ENCODE measurements at places on chromosomes 6 and 20.
A peak's percentile ranks its signal among the peaks of the same experiment; 100 is the strongest.

- DNase-seq: no peak
These were observed 200.5 kb upstream of the POU3F2 start for GRCh38 chr6:98633886-98634285.

- DNase-seq: peak; percentile 14
These were observed 136.9 kb upstream of the SUPT3H start for GRCh38 chr6:45514454-45515230.

GRCh38 chr6:38198219-38198618 is 378.7 kb downstream of the ZFAND3 start:
- no peak for DNase-seq

- DNase-seq: no peak
These were observed 8.1 kb downstream of the PSORS1C2 start for GRCh38 chr6:31130751-31131150.

DNA sequence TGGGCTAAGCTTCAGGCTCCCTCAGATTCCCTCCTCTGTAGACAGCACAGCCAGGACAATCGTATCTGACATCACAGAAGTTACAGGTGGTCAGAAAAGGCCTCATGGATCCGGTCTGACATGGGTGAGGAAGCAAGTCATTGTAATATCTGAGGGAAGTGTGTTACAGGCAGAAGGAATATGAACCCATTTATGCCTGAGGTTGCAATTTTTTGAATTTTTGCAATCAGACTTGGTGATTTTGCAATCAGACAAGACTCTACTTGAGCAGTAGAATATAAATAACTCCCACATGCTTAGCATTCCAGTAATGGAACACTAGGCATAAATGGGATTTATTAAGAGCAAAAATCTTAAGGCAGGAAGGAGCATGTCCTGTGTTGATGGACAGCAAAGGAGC is 52.1 kb downstream of the CBLN4 start:
- no peak for DNase-seq
